ENCODE measurements at places on chromosomes 7 and 10.

GRCh38 chr10:122655524-122656307 is 43.9 kb downstream of the C10orf120 start:
- no peak for DNase-seq

DNA sequence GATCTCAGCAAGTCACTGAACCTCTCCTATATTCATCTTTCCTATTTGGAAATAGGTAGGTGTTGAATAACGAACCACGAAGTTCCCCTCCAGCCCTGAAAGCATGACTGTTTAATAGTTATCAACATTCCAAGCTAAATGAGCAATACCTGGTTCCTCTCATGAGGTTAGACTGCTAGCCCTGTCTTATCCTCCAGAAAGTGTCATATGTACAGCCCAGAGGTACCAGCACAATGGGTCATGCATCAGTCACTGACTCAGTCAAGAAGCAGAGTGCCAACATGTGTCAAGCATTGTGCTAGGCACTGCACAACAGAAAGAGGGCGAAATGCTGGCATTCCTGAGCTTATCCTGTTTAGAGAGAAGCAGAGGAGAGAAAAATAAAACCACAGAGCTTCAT is 70.0 kb downstream of the AMPH start:
- no peak for DNase-seq

- DNase-seq: no peak
These were observed 312.3 kb downstream of the DGKB start for GRCh38 chr7:14590206-14590605.

- no peak for DNase-seq
These were observed 1.5 kb downstream of the CRPPA start for GRCh38 chr7:16419859-16420258.

- peak; percentile 99 for DNase-seq
These were observed at the start of gene ZCCHC24 for GRCh38 chr10:79445161-79445976. Gene ZCCHC24 (minus strand): TSS chr10:79445624. CDS start chr10:79445440, 184 bp downstream.

DNA sequence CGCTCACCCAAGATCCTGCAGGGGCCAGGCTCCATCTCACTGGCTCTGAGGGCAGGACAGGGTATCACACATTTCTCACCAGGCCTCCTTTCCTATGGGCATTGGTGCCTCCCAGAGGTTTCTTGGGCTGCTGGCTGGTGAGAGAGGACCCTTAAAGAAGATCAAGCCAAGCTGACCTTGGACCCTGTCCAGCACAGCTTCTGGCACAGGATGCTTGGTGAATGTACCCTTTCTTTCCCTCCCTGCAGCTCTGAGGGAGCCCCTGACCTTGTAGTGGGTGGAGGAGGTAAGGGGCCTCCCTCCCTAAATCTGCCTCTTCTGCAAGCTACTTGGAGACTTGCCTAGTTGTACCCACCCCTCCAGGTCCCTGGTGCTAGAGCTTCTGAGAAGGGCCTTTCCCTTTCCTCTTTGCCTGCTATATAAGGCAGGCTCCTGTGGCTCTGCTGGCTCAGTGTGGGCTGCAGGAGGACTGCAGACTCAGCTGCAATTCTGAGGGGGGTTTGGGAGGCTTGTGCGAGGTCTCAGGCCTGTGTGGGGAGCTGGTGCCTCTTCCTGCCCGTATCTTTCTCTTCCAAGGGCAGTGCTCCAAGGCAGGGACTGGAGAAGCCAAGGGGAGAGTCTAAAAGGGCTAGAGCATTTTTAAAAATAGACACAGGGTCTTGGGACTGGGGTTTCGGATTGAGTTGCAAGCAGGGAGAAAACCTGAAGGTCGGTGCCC is 11.7 kb upstream of the TRIM8 start:
- DNase-seq: no peak

DNA sequence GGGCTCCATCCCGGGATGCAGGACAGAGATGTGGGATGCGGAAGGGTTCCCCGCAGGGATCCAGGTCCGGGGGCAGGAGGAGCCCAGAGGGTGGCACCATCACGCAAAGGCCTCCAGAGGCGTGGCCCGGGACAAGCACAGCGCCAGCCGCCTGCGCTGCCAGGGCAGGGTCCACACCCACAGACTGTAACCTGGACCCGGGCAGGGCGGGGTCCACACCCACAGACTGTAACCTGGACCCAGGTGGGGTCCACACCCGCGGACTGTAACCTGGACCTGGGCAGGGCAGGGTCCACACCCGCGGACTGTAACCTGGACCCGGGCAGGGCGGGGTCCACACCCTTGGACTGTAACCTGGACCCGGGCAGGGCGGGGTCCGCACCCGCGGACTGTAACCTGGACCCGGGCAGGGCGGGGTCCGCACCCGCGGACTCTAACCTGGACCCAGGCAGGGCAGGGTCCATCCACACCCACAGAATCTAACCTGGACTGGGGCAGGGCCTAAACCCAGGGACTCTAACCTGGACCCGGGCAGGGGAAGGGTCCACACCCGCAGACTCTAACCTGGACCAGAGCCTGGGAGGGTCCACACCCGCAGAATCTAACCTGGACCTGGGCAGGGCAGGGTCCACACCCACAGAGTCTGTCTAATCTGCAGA is 37.5 kb upstream of the SUN1 start:
- DNase-seq: no peak

- DNase-seq: no peak
These were observed 10.3 kb downstream of the CRHR2 start for GRCh38 chr7:30671793-30672465.

DNA sequence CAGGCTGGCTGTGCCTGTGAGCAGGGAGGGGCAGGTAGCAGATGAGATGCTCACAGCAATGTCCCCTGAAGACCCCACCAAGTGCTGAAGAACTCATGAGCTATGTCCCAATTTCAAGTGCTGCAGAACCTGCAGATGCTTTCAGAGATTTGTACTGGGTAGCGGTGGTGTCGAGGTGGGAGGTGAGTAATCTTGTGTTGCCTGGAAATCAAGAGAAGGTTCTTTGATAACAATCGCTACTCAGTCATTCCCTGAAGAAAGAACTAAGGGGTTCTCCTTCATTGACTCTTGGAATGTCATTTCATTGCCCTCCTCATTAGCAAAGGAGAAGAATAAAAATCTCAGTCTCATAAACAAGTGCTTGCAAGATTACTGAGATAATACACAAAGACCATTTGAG is 246.4 kb downstream of the EMX2 start:
- no peak for DNase-seq

DNA sequence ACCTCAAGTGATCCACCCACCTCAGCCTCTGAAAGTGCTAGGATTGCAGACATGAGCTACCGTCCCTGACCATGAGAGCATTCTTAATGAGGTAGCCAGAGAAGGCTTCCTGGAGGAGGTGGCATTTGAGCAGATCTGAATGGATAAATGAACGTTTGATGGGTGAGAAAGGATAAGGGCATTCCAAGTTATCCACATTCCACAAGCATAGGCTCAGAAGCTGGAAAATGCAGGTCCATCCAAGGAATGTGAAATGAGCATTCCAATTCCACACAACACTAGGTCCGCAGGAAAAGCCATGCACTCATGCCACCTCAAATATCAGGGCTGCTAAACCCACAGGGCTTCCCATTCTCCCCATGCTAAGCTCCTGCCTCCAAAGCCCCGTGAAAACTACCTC is 17.0 kb downstream of the TMEM130 start:
- DNase-seq: no peak

- DNase-seq: no peak
These were observed 774.1 kb upstream of the IGFBP3 start for GRCh38 chr7:46695051-46695708.

GRCh38 chr7:147700702-147701101 is 889.9 kb upstream of the C7orf33 start:
- DNase-seq: no peak

GRCh38 chr7:51262796-51263531 is 53.6 kb downstream of the COBL start:
- no peak for DNase-seq
